ENCODE measurements at places on chromosomes 7 and 10. TPM values are rescaled to one million over a fixed set of nuclear protein-coding genes. Genes with fewer than 3 reads are reported as not detected.

DNA sequence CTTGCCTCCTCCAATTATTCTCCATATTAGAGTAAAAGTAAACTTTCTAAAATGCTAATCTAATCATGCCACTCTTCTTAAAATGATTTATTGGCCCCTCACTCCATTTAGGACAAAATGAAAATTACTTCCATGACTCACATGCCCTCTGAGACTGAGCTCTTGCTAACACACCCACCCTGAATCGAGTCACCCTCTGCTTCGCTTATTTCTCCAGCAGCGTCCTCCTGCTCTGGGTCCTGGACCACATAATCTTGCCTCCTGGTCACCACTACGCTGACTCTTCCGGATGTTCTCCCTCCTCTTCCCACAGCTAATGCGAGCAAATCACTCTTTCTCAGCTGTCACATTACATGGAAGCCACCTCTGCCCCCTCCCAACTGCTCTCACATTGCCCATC, 384.0 kb upstream of the FZD8 start:
- H3K27ac ChIP-seq: no peak overlapping the region
- no peak for DNase-seq
- no peaks in the 10 kb centered on the region for H3K36me3 ChIP-seq
- no peak overlapping the region for H3K4me3 ChIP-seq
- no peaks in the 10 kb centered on the region for H3K4me1 ChIP-seq

GRCh38 chr7:28961972-28962371, 3.8 kb upstream of the TRIL start:
- H3K4me3 ChIP-seq: no peak overlapping the region
- DNase-seq: no peak
- H3K36me3 ChIP-seq: no peaks in the 10 kb centered on the region
- H3K4me1 ChIP-seq: peaks cover 5% of the 10 kb centered on the region
- no peak overlapping the region for H3K27ac ChIP-seq
- peaks cover 15% of the 10 kb centered on the region for H3K27me3 ChIP-seq

DNA sequence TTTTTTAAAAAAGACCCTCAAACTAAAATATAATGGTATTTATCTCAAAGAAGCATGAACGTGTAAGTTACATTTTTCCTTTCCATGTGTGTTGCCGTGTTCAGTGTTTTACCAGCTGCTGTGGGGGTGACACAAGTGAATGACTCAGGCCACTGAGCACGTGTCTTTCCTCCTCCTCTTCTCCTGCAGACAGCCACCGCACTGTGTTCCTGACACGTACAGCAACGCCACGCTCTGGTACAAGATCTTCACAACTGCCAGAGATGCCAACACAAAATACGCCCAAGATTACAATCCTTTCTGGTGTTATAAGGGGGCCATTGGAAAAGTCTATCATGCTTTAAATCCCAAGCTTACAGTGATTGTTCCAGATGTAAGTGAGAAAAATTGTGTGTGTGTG, 29.7 kb downstream of the TMEM248 start:
- peak overlapping the region; percentile 32 for H3K27ac ChIP-seq
- H3K36me3 ChIP-seq: peaks cover 23% of the 10 kb centered on the region
- H3K27me3 ChIP-seq: no peaks in the 10 kb centered on the region

The SAP25 gene
- 2.4 TPM for total RNA-seq

The GJD4 gene
- total RNA-seq: not detected

Measured in endothelial cell of umbilical vein (primary cell).